Stimulated activated CD8-positive, alpha-beta memory T cell treated with anti-CD3 and anti-CD28 coated beads, Interleukin-15, amount 100 ng/mL, for 24 hours (primary cell): ENCODE measurements at places on chromosomes 16 and 17.

DNA sequence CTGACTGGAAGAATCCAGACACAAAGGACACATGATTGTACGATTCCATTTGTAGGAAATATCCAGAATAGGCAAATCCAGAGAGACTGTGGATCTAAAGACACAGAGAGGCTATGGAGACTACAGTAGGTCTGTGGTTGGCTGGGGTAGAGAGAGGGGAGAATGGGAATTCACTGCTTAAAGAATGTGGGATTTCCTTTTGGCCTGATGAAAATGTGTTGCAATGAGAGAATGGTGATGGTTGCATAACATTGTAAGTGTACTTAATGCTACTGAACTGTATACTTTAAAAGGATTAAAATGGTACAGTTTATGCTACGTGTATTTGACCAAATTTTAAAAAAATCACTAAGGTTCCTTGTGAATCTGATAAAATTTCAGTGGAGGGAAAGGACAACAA lies 62.1 kb downstream of the GPRC5B start:
- no peak for DNase-seq

DNA sequence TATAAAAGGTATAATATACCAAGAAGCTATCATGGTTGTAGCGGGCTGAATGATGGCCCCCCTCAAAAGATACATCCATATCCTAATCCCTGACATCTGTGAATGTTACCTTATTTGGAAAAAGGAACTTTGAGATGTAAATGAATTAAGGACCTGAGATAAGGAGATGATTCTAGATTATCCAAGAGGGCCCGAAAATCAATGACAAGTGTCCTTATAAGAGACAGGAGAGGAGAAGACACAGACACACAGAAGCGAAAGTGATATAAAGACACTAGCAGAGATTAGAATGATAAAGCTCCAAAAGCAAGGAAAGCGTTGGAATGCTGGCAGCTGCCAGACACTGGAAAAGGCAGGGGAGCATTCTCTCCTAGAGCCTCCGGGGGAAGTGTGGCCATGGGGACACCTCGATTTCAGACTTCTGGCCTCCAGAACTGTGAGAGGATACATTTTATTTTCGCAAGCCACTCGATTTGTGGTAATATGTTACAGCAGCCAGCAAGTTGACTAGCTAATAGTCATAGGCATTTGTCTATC lies 12.5 kb upstream of the GP1BA start:
- no peak for DNase-seq

- no peak for DNase-seq
Measured at GRCh38 chr17:61619493-61619892, 28.5 kb upstream of the NACA2 start.

DNA sequence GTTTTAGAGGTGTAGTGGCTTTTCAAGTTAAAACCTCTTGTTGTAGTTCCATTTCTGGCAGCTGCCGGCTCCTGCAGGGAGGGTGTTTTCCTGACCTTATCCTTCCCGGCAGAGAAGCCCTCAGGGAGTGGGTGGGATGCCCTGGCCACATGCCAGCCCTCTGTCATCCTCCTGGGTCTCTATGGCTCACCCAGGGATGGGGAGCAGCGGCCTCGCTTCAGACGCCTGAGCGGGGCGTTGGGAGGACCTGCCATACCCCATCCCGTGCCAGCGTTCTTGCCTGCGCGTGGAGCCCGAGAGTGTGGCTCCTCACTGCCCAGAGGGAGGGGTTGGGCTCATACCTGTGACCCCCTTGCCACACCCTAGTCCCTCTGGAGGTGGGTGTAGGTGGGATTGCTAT lies 11.9 kb downstream of the KCNJ12 start:
- no peak for DNase-seq

GRCh38 chr16:71504901-71505300 lies 15.8 kb upstream of the ZNF19 start:
- no peak for DNase-seq

DNA sequence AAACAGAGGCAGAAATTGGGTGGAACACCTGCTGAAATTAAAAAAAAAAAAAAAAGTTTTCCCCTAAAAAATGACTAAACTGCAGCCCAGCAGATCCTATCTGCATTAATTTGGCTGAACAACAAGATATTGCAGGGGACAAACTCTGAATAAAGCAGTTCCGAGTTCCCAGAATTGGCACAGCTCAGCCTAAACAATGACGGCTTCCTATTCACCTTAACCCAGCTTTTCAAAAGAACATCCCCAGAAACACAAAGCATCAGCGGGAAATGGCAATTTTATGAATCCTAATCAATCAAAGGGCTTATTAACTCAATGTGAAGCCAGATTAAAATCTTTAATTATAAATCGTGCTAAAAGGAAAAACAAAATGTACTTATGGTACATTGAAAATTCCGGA lies 497.8 kb upstream of the ZFHX3 start:
- no peak for DNase-seq

GRCh38 chr16:89711601-89712273 lies 9.0 kb downstream of the VPS9D1 start:
- no peak for DNase-seq

DNA sequence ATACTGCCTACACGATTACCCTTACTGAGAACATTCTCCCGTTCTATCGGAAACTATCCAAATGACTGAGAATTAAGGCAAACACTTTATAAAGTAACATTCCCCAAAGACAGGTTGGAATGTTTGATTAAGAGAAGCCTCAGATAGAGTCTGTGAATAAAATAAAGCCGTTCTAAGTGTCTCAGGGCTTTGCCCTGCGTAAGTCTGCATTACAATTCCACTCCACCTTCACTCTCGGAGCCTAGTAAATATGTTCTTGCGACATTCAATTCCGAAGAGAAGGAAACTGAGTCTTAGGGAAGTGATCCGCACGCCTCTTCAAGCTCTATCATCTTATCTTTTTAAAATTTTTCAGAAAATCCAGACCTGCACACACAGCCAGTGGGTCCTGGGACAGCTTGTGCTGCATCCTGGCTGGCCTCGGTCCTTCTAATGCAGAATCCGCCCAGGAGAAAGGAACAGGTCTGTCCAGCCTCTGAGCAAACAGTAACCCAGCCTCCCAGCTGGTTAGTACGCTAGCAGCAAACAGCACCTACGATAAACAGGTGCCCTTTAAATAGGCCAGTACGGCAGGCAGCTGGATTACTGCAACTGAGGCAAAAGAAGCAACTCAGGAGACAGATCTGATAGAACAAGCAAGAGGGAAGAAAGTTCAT lies 254.1 kb upstream of the IRX3 start:
- DNase-seq = no peak

DNA sequence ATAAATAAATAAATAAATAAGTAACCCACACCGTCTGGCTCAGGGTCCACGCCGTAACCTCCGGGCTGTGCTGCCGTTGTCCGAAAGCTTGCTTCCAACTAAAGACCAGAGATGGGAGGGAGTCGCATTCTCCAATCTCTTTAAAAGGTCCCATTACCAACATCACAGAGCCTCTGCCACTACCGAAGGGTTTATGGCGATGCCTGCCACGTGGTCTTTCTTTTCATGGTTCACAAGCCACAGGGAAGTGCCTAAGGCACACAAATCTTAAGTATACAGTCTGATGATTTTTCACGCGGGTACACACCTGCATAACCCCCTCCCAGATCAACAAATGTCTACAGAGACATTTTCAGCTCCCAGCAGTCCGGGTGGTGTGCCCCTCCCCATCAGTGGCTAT lies 1.4 kb downstream of the COTL1 start:
- DNase-seq = no peak

- no peak for DNase-seq
Measured at GRCh38 chr16:86970279-86970678, 346.9 kb downstream of the C16orf95 start.

DNA sequence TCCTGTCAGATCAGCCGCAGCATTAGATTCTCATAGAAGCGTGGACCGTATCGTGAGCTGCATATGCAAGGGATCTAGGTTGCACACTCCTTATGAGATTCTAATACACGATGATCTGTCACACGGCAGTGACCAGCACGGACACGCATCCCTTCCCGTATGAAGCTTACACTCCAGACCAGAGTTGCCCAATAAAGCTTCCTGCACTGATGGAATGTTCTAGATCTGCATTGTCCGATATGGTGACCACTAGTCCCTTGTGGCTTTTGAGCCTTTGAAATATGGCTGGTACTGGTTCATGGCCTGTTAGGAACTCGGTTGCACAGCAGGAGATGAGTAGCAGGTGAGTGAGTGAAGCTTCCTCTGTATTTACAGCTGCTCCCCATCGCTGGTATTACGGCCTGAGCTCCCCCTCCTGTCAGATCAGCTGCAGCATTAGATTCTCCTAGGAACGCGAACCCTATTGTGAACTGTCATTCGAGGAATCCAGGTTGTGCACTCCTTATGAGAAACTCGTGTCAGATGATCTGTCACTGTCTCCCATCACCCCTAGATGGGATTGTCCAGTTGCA lies 49.8 kb upstream of the ZCCHC14 start:
- no peak for DNase-seq

DNA sequence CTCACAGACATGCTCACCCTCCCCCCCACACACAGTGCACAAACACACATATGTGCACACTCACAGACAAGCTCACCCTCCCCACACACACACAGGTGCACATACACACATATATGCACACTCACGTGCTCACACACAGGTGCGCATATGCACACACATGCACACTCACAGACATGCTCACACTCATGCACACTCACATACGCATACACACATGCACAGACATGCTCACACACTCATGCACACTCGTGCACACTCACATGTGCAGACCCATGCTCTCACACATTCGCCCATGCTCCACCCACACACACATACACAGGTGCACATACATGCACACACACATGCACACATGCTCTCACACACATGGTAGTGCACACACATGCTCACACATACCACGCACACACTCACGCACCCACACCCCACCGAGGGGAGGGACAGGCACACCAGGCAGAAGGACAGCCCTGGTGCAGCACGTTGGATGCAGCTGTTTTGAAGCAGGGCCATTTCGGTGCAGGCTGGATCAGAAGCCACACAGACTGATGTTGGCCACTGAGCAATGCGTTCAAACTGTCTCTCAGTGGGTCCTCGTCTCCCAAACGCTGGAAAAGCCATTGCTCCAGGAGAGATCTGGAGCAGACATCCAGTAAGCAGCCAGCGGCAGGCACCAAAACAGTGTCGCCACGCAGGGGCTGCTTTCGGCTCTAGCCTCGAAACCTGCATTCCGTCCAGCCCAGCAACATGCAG lies 86.2 kb upstream of the ZNF469 start:
- no peak for DNase-seq

GRCh38 chr17:77423589-77424451 lies 283.1 kb downstream of the SEC14L1 start:
- DNase-seq = no peak

GRCh38 chr17:66255112-66255511 lies 25.9 kb upstream of the APOH start:
- no peak for DNase-seq

- DNase-seq = no peak
Measured at GRCh38 chr16:74264811-74265210, 31.8 kb upstream of the PSMD7 start.

- peak; percentile 21 for DNase-seq
Measured at GRCh38 chr17:81239714-81240555, 817 bp downstream of the NDUFAF8 start.

- no peak for DNase-seq
Measured at GRCh38 chr17:48500435-48501426, 30.1 kb downstream of the HOXB1 start.

DNA sequence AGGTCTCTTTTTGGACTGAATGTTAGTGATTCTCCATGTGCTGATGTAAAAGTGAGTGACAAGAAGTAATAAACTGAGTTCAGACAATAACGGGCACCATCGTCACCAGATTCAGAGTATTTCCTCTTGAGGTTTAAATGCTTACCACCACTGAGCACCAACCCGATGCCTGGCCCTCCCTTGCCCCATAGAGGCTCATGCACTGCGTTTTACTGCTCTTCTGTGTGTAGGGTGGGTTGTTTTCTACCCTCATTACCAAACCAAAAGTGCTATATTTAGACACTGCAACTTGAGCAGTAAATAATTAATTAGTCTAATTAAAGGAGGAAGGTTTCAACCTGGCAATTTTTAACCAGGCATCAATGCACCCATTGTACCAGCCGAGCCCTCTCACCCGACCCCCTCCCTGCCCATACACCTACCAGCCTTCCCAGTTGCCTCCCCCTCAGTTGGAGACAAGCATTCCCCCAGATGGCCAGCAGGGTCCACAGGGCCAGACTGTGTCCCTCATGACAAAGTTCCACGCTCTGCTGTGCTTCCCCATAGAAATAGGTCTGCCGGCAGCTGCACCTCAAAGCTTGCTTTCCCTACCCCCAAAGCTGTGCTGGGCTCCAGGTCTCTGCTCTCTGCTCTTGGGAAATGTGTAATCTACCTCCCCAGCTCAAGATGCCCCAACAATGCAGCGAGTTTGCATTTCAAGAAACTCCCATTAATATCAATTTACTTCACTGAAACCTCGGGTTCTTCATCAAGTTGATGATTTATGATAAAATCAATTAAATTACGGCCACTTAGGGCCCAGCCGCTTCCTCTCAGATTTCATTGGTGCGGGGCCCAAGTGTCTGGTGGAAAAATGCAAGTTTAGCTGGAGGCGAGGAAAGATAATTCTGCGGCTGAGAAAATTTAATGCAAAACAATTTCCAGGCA lies 16.0 kb downstream of the HOXB4 start:
- DNase-seq = no peak

DNA sequence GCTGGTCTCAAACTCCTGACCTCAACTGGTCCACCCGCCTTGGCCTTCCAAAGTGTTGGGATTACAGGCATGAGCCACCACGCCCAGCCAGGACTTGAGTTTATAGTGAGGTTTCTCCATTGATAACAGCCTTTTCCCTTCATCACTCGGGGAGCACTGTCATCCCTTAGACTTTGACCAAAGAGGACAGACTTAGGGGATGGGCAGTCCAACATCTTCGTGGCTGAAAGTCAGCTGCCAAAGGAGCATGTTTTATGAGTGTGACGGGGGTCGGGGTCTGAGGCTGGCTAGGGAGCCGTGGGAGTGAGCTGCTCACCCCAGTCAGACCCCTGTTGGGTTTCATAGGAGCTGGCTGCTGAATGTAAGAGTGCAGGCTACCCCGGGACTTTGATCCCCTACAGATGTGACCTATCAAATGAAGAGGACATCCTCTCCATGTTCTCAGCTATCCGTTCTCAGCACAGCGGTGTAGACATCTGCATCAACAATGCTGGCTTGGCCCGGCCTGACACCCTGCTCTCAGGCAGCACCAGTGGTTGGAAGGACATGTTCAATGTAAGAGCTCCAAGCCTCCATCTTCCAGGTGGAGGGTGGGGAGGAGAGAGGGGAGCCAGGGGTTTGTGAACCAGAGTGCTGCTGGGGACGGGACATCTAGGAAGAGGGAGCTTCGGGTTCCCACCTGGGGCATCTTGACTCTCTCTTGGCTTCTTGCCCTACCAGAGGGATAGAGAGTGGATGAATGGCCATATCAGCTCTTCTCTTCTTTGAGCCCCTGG lies 3.1 kb downstream of the DHRS11 start:
- DNase-seq = no peak
